ENCODE measurements at places on chromosomes 5 and 9.

- no peak for DNase-seq
These were observed 114.1 kb upstream of the RIOK2 start for GRCh38 chr5:97297063-97297703.

- DNase-seq, result no peak
These were observed 110.4 kb upstream of the ZNF462 start for GRCh38 chr9:106752581-106752980.

DNA sequence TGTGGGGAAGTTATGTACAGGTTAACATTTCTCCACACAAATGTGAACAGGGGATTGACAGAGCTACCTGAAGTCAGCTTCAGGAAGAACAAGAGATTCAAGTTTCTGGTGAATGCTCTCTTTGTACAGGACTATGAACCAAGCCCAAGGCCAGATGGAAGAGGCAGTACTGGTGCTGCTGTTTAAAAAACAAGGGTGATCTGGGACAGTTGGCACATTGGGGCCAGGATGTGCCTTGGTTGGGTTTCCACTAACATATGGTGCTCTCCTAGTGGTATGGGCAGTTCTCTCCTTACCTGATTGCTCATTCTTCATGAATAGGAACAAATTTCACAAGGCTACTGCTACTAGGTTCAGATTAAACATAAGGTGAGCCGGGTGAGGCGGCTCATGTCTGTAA, 40.0 kb downstream of the MTMR12 start:
- DNase-seq, result no peak

DNA sequence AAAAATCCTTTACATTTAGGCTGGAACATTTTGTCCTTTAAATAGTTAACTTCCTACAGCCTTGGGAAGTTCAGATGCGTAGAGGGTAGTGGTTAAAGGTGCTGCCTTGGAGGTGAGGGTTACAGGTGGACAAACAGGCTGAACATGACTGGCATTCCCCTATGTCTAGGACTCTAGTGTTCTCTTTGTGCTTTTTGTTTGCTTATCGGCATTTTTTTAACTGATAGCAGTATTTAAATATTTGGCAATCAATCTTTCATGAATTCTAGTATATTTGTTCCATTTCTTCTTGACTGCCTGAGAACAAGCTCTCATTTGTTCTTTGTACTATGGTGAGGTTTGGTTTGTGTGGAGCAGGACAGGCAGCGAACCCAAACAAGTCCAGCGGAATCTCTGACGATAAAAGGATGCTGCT, 307.6 kb downstream of the CTNND2 start:
- no peak for DNase-seq

- DNase-seq, result no peak
These were observed 33.0 kb downstream of the TGFBI start for GRCh38 chr5:136061630-136062365.

Data from NCI-H1436 treated with DMSO at 0.1 percent for 48 hours (cell line).